ENCODE measurements at places on chromosomes 3 and 15.

- no peak for DNase-seq
These were observed 114.4 kb upstream of the RPL32 start for GRCh38 chr3:12955651-12956315.

DNA sequence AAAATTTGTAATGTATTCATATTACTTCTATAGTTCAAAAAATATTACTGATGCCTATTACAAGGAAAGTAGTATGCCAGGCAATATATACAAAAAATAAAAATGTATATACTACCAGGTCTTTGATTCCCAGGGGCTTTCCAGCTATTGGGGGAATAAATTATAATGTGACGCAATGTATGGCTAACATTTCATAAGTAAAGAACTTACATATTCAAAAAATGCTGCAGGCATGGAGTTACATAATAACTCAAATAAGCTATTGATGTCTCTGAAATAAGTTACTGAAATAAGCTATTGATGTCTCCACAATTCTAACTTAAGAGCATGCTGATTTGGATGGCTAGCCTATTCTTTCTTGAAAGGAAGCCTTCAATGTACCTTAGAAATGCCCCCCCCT is 30.2 kb downstream of the MCCC1 start:
- DNase-seq: no peak

GRCh38 chr3:189937302-189938127 is 183.2 kb downstream of the P3H2 start:
- DNase-seq: no peak

- no peak for DNase-seq
These were observed 8.9 kb downstream of the PRKCD start for GRCh38 chr3:53169832-53170324.

- DNase-seq: no peak
These were observed 144.1 kb downstream of the LRRK1 start for GRCh38 chr15:101063212-101063611.
